ENCODE measurements at places on chromosomes 11 and 22.
A peak's percentile ranks its signal among the peaks of the same experiment; 100 is the strongest.

DNA sequence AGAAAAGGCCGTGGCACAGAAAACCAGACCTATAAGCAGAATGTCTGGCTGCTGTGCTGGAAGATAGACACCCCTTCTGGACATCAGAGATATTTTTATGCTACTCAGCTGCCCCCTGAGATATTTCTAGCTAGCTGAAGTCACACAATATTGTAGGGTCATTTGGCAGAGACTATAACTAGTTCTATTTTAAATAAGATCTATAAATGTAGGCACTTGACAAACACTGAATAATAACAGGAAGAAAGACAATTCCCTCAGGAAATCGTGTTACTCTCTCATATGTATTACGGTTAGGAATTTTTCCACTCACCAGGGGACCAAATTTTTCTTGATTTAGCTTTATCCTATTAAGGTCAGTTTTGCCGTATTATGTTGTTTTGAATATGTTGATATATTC lies 845.4 kb downstream of the OPCML start:
- peak; percentile 82 for DNase-seq

DNA sequence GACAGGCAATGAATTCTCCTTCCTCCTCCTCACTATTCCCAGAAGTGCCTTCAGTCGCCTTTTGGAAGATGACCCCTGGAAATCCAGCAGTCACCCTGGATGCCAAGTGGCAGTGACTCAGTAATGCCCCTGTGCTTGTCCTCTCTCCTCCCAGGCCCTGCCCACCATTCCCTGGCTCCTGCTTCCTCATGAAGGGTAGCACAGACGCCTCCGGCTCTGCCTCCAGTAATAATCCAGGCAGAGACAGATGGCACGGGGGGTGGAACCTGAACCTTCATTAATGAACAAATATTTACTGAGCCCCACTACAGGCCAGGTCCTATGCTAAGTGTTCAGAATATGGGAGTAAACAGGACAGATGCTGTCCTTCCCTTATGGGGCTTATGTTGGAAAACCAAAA lies 23.2 kb downstream of the SYT13 start:
- no peak for DNase-seq

DNA sequence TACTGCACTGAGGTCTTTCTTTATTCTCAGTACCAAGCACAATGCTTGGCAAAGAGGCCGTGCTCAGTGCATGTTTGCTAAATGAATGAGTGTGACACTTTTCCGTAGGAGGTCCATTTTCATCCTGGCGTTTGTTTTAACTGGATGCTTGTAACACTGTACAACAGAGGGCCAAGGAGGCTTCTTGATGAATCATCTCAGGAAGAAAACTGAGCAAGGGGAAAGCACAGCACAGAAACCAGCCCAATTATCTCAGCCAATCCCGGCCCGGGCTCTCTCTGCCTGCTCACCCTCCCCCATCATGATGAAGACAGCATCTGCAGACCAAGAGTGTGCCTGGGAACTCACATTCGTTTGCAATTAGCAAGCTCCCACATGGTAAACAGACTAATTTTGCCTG lies 570.3 kb downstream of the OPCML start:
- no peak for DNase-seq

DNA sequence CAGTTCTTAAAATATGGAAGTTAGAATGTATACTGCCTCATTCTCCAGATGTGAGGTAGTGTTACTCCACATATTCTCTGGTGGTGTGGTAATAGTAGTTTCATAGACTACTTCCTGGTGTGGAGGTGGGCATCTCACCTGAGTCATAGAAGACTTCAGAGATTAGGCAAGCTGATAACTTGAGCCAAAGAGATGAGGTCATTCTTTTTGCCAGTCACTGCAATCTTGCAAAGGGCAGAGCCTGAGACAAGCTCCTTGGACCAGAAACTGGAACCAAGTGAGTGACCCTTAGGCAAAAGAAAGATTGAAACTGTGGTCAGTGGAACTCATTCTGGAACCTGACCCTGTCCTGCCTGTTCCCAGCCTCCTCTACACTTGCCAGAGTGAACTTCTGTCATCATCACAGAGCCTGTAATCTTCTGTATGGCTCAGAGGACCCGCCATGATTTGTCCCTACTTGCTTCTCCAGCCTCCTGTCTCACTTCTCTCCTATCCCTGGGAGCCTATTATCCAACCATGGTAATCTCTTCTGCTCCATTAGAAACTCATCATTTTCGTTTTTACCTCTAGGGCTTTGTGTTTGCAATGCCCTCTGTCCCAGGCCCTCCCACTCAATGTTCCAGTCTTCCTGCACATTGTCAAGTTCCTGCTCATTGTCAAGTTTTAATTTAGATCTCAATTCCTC lies 10.6 kb upstream of the CCDC83 start:
- DNase-seq = peak; percentile 44

DNA sequence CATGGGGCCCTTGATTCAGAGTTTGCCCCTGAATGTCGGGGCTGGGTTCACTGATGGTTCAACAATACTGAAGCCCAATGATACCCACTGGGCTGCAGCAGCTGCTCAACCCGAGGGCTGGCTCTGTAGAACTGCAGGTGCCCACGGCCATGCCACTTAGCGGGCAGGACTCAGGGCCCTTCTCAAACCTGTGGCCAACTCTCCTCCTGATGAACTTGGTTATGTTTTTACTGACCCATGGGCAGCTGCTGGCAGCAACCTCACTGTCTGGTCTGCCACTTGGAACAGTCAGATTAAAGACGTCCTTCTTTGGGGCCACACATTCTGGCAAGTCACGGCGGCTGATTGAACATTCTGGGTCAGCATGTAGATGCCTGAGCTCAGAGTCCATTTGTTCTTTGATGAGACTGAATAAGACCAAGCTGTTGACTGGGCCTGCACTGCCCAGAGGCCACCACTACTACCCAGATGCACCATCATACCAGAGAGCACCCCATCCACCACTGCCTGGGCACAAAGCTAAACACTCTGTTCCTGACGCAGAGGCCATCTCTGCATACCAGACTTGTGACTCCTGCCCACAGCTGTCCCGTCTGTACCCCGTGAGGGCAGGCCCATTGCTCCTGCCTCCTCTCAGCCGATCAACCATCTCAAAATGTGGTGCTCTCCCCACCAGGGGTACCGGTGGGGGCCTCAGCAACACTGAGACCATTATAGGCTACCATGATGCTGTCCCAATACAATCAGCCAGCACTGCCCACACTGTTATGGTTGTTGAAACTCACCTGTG lies 67.8 kb downstream of the SHANK2 start:
- no peak for DNase-seq

DNA sequence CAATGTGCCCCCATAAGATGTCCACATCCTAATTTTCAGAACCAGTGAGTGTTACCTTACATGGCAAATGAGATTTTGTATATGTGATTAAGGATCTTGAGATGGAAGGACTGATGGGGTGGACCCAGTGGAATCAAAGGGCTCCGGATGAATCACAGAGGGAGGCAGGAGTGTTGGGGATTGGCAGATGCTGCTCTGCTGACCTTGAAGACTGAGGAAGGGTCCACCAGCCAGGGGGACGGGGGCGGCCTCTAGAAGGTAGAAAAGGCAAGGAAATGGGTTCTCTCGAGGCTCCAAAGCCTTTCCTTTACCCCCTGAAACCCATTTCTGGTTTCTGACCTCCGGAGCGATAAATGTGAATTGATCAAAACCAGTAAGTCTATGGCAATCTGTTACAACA lies 18.8 kb downstream of the TMEM218 start:
- DNase-seq = no peak

GRCh38 chr11:24560324-24560723 lies 63.5 kb downstream of the LUZP2 start:
- no peak for DNase-seq

DNA sequence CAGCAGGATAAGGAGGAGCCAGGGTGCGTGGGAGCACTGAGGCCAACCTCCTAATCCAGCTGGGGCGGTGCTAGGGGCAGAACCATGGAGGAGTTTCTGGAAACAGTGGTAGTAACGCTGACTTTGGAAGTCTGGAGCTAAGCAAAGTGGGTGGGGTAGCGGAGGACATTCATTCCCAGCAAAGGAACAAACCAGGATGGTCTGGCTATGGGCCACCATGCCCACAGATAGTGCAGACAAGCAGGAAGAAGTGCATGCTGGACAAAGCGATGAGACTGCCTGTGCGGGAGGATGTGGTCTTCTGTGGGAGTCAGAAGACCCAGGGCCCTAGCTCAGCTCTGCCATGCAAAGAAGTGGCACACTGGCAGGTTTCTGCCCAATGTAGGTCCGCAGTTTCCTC lies 71.6 kb upstream of the CSNK2A3 start:
- DNase-seq = no peak

GRCh38 chr11:44247508-44247907 lies 62.4 kb downstream of the ALX4 start:
- no peak for DNase-seq

DNA sequence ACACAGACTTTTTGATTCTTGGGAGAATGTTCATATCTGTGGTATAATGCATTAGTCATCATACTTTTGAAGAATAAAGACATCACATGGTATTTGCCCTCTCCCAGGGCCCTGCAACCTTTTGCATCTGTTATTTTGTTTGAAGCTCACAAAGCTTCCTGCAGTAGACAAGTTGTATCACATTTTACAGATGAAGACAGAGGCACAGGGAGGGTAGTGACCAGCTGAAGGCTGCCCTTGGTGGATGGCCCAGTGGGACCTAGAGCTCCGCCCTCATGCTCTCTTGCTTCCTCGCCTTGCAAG lies 66.4 kb downstream of the UBASH3B start:
- DNase-seq = no peak

DNA sequence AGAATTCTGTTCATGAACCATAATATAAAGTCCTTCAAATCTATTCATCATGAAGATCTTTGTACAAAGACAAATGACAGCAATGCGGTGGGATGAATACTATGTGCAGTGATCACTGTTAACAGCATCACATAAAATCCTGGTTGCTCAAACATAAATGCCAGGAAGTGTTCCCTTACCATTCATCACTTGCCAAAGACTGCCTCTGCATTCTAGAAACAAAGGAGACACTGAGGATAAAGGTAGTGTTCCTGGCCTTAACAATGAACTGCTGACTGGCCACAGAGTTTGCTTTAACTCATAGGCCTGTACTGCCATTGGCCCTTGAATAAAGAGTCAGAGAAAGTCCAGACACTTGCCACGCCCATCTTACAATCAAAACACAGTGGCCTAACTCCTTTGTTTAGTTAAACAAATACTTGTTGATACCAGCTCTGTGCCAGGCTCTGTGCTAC lies 29.5 kb downstream of the C2CD3 start:
- peak; percentile 23 for DNase-seq

DNA sequence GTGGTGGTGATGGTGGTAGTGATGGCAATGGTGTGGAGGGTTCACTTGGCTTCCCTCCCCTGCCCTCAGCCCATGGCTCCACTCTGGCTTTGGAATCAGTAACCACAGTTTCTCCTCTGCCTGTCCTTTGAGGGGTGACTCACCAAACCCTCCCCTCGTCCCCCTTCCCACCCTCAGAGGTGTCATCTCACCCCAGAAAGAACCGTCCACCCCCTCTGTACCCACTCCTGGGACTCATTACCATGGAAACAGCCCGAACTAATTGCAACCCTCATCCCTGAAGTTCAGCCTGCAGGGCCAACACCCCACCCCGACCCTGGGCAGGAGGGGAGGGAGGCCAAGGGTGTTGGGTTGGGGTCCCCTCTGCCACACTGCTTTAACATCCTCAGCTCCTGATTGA lies 26.6 kb downstream of the PHLDB1 start:
- DNase-seq = no peak

- no peak for DNase-seq
Observed at GRCh38 chr11:33617672-33618350, 82.8 kb downstream of the C11orf91 start.

DNA sequence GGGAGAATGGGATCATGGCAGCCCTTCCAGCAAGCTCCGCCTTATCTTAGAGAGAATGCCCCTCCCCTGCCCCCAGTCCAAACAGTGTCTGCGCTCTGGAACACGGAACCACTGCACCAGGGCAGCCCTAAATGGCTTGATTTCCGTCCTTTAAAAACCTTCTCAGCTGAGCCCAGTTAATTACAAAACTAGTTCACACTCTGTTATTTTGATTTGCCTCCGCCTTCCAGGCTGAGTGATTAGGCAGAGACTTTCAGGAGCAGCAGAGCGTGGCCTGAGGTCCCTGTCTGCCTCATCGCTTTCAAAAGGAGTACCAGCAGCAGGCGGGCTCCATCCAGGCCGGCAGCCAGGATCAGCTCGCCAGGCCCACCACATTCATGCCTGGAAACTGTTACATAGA lies 313.0 kb downstream of the BRD1 start:
- no peak for DNase-seq

GRCh38 chr11:3077189-3077836 lies 20.1 kb upstream of the CARS1 start:
- no peak for DNase-seq

DNA sequence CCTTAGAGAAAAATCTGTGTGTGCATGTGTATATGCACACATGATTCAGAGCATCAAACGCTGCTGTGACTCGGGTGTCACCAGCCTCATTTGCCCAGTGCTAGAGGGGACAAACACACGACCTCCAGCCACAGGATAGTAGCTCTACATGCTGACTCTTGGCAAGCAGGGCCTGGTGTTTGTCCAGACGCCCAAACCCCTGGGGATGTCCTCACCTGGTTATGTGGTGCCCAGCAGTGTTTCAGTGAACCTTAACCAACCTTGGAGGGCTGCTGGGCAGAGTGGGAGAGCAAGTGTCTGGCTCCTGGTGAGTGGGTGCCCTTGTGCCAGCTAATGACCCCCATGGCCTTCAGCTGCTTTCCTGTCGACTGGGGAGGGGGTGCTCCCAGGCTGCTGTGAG lies 26.7 kb downstream of the IGLL1 start:
- no peak for DNase-seq

DNA sequence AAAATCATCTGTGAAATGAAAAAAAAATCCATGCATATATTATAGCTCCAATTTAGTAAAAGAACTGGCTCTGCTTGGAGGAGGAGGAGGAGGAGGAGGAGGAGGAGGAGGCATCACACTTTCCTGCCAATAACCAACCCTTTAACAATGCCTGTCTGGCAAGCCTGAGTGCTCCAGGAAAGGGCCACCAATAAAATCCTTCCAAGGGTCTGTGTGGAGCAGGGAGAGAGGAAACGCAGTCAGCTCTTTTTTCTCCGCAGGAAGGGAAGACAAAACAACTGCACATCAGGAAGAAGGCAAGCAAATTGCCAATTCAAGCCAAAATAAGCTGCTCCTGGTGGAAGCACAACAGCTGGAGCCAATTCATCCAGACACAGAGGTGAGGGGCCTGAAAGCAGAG lies 139.0 kb downstream of the KCNC1 start:
- no peak for DNase-seq

DNA sequence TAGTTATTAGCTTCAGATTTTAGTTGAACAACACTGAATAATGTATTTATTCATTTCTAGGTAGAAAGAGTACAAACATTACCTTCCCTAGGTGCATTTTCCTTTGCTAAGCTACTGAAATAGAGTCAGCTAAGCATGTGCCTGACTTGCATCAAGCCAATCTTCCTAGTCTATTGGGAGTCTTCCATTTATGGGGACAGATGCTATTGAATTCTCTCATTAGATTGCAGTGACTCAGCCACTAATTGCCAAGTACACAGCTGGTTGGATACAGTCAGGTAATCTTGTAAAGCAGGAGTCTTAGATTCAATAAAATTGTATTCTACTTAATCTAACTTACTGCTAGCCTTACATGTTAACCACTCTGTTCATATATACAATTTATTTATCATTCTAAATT lies 55.2 kb upstream of the RPS13 start:
- DNase-seq = no peak

- DNase-seq = no peak
Observed at GRCh38 chr11:80330264-80330663, 889.4 kb upstream of the TENM4 start.
